NAMALWA (cell line): ENCODE measurements at places on chromosomes 1 and 21.

- DNase-seq = no peak
Observed at GRCh38 chr1:40635763-40636500, 29.6 kb downstream of the RIMS3 start.

DNA sequence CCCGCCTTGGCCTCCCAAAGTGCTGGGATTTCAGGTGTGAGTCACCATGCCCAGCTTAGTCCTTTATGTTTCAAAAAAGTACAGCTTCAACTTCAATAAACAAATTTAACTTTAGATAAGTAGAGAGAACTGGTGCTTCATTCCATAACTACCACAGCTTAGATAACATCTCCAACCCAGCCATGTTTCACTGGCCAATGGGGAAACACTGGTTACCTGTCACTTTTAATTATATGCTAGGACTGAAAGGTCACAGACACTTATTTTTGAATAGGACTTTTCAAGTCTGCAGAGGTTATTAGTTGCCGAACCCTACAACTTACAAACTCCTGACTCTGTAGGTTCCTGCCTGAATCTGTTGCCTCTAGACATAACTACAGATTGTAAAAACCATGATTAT lies 56.5 kb upstream of the ST6GALNAC3 start:
- DNase-seq = no peak

DNA sequence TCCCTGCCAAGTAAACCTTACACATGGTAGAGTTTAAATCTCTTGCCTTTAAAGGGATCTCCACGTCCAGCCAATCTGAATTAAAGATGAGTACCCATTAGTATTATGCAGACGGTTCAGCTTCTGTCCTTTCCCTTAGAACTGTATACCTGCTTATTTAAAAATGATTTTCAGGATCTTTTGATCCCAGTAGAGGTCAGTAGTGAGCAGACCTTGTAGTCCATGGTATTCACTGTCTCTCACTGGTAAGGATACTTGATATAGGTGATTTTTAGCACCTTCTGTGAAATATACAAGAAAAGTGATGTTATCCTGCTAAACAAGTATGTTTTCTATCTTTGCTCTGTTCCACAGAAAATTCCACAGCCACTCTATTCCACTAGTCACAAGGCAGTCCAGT lies 1211.6 kb upstream of the ADGRL4 start:
- DNase-seq = peak; percentile 81

DNA sequence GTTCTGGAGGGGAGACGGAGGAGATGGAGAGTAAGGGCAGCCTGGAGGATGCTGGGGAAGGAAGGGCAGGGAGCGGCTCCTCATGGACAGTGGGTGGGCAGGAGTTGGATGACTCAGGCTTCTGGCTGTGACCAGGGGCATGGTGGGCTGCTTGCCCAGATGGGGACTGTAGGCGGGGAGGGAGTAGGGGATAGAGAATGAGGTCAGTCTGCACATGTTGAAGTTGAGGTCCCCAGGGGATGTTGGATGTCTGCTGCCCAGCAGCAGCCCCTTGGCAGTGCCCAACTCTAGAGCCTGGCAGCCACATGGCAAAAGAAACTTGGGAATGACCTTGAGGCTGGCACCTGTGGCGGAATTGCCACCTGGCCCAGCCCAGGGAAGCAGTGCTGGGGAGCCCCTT lies 6.4 kb downstream of the SELENON start:
- no peak for DNase-seq

GRCh38 chr1:5994713-5995621 lies 2.7 kb upstream of the NPHP4 start:
- peak; percentile 30 for DNase-seq

GRCh38 chr1:212458817-212459216 lies 26.1 kb downstream of the NENF start:
- peak; percentile 47 for DNase-seq

GRCh38 chr1:61914823-61915482 lies 172.7 kb downstream of the PATJ start:
- no peak for DNase-seq

DNA sequence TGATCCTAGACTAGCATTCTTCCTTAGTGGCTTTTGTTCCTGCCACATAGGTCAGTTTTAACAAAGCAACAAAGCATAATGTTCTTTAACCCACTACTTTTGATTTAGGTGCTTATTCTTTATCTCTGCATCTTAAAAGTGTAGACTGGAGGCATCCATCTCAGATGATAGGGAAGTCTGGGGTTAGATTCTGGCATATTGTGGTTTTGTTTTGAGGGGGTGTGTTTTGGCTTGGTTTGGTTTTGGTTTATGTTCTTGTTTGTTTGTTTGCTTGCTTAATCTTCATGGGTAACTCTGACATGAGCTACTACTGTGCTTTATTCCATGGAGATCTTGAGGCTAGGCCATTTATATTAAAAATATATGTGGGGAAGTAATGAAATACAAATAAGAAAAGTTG lies 40.3 kb upstream of the MYOCOS start:
- DNase-seq = no peak

DNA sequence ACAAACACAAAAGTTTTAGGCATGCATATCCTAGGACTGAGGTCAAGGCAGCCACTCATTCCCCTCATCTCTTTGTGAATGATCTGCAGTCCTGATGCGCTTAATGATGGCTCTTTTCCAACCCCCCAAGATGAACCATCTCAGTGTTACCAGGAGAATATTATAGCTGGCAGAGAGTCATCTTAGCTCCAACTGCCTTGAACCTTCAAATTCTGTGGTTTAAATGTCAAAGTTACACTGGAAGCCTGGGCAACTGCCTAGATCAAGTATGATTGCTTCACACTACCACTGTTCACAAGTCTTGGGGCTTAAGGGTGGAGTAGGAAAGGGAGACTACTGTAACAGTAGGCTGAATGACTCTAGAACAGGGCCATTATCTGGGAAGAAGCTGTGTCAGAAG lies 8.0 kb upstream of the MYBPHL start:
- no peak for DNase-seq

- no peak for DNase-seq
Observed at GRCh38 chr1:111779546-111779945, 23.8 kb downstream of the DDX20 start.

- DNase-seq = no peak
Observed at GRCh38 chr1:11757047-11757446, 4.9 kb upstream of the C1orf167 start.

- peak; percentile 69 for DNase-seq
Observed at GRCh38 chr21:33403786-33404585, 773 bp downstream of the IFNGR2 start.
